Activated B cell treated with CpG ODN at 0.5 μM for 24 hours (primary cell): ENCODE measurements at places on chromosomes 11 and 22. TPM values are rescaled to one million over a fixed set of nuclear protein-coding genes. Genes with fewer than 3 reads are reported as not detected.
A peak's percentile ranks its signal among the peaks of the same experiment; 100 is the strongest.

DNA sequence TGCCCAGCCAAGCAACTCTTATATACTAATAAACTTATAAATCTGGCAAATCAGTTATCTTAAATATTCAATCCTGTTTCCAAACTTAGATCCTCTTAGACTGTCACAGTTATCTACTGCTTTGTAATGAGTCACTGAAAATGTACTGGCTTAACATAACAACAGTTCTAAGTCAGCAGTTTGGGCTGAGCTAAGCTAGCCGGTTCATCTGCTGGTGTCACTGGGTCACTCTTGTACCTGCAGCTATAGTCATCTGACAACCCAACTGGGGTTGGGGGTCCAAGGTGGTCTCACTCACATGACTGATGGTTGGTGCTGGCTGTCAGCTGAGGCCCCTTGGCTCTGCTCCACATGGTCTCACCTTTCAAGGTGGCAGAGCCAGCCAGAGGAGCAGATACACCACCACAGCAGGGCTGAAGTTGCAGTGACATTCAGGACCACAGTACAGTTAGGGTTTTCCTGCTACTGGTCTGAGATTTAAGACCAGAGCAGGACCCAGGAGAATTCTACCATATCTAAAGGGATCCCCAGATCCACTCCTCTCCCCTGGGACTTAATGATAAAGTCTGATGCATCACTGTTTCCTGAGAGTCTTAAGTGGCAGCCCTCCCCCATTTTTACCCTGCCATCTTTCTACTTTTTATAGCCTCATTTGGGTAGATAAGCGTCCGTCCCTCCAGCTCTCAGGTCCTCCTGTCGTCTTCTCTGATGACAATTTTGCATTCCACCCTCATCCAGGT lies 7.9 kb upstream of the MACROD1 start:
- DNase-seq = no peak

DNA sequence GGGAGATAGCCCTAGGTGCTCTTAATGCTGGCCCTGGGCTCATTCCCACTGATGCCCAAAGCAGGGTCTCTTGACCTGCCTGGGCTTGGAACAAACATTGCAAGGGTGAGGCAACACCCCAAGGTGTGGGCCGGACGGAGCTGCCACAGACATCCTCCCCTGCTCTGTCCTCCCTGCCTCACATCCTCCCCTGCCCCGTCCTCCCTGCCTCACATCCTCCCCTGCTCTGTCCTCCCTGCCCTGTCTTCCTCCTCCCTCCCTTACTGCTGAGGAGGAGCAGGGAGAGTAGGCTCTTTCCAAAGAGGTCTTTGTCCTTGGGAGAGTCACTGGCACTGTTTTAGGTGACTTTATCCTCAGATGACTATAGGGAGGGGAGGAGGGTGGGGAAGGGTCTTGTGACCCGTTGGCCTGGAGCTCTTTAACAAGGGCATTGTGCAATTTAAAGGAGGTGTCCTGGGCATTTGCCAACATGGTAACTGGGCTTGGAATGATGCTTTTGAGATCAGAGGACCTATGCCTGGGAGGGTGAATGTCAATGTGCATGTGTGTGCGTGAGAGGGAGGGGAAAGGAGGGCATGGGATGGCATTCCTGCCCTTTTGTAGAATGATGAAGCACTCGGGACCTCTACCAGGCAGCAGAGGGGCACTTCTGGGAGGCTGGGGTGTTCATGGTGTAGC lies 700 bp downstream of the FAM180B start:
- DNase-seq = no peak

DNA sequence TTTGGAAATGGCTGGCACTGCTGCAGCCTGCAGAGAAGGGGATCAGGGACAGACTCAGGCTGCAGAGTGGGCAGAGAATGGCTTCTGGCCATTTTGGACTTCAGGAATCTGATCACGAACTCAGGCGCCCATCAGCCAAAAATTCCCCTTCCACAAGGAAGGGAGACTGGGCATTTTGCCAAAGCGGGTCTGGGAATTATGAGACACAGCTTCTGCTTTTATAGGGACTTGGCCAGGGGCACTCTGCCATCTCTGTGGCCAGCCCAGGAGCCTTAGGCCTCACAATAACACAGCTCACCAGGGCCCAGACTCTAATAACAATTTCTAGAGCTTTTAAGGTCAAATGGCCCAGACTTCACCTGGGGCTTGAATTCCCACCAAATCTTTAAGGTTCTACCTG lies 74.7 kb downstream of the CHST1 start:
- DNase-seq = no peak

DNA sequence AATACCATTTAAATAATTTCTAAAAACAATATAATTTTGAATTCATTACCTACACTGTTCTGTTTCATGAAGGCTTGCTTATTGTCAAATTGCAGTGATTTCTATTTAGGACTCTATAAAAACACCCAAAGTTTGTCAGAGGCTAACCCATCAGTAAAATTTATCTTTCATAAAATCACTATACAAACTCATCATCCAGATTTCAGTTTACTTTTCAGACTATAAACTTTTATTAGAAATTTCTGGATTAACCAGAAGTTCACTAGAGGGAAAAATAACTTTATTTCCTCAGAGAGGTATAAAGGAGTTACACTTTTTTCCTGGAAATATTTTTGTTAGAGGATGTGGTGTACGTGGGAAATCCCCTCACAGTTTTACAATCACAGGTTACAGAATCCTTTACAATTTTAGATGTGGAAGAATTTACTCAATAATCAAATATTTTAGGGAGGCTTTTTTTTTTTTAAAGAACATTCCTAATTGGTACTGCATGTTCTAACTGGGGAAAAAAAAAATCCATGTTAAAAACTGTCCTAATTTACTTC lies 176.7 kb downstream of the SWAP70 start:
- no peak for DNase-seq

DNA sequence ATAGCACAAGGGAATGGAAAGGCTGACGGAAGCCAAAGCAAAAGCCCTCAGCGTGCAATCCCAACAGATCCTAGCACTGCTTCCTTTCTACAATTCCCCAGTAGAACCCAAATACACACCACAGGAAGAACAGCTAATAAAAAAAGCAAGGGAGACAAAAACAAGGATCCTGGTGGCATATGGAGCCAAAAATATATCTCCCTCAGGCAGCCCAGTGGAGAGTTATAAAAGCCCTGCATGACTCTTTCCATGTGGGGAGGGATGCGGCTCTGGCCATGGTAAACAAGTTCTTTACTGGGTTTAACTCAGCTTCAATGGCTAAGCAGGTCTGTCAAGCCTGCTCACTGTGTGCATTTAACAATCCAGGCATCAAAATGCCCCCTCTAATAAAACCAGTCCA lies 88.1 kb downstream of the PIWIL4 start:
- DNase-seq = no peak

- DNase-seq = no peak
These were observed 16.2 kb upstream of the NNMT start for GRCh38 chr11:114279792-114280546.

GRCh38 chr22:17779286-17780115 lies 5.2 kb upstream of the BID start:
- peak; percentile 22 for DNase-seq

GRCh38 chr11:116037861-116038260 lies 533.6 kb upstream of the CADM1 start:
- DNase-seq = no peak

DNA sequence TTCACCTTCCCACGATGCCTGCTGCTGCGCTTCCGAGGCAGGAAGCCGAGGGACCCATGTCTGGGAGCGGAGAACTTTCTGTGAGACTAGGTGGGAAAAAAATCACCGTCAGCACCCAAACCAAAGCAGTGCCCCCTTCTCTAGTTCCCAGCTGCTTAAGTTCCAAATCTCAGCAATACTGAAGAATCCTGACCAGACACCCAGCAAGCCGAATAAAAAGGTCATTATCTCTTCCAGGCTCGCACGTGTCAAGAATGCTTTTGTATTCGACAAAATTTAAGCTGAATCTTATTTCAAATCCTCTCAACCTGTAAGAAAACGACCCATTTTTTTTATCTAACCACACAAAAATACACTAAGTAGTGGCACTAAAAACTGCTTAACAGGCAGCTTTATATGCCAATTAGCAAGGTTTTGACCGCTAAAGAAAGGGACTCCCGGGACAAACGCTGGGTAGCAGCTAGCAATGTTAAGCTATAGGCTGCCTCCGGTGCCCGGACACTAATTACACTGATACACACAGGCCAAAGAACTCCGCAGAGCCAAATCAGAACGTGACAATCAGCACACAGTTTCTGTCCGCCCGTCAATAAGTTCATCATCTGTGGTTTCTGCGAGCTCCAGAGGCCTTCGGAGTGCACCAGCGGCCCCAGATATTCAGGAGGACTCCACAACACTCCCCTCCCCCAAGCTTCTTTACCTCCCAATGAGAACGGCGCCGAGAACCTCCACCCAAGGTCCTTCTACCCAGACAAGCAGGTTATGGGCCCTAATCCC lies 728 bp downstream of the RPL3 start:
- no peak for DNase-seq

GRCh38 chr11:72244060-72244360 lies at the start of gene PHOX2A:
TSS of gene PHOX2A (minus strand) at chr11:72244176. CDS start at chr11:72244004, 172 bp downstream.
- no peak for DNase-seq

DNA sequence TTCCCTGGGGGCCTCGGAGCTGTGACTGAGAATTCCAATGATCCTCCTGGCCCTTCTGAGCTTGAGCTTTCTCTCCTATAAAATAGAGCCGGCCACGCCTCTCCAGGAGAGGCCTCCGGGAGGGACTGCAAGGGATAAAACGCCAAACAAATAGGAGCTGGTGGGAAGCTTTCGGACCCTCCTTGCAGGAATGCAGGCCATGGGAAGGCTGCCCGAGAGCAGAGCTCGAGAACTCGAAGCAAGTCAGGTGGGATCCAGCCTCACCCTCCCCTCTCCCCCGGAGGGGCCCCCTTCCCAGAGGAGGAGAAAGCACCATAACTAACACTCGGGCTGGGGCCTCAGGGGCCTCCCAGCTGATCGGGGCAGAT lies 34.6 kb downstream of the FLRT1 start:
- DNase-seq = no peak

GRCh38 chr11:2547806-2548205 lies 103.0 kb downstream of the KCNQ1 start:
- DNase-seq = no peak

DNA sequence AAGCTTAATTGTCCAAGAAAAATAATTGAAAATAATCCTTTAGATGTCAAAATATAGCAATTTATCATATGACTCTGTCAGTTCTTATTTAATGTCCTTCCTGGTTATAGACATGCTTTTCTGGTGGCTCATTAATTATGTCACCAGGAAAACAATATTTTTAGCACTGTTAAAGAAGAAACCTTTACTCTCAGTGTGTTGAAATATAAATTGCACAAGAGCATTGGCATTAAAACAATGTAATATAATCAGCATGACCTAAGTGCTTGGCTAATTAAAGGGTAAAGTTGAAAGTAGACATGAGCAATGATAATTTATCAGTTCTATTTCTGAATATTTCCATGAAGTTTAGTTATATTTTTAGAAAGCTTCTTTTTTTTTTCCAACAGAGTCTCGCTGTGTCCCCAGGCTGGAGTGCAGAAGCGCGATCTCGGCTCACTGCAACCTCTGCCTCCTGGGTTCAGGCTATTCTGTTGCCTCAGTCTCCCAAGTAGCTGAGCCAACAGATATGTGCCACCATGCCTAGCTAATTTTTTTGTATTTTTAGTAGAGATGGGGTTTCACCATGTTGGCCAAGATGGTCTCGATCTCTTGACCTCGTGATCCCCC lies 232.3 kb downstream of the JRKL start:
- no peak for DNase-seq

The SULT4A1 gene
- not detected in 2 replicates for total RNA-seq

The MYBPC3 gene
- 0.46 and 0.69 TPM in 2 replicates for total RNA-seq

The SHANK3 gene
- not detected in 2 replicates for total RNA-seq

The OVOL1 gene
- total RNA-seq = 0.09 and 0.29 TPM in 2 replicates

The HTR3B gene
- total RNA-seq = 0.10 and 0.22 TPM in 2 replicates

The INS gene
- not detected in 2 replicates for total RNA-seq

The BAIAP2L2 gene
- 0.34 and 0.64 TPM in 2 replicates for total RNA-seq
